ENCODE measurements at places on chromosomes 4 and X. TPM values are rescaled to one million over a fixed set of nuclear protein-coding genes. Genes with fewer than 3 reads are reported as not detected.

The PAGE2 gene
- polyA plus RNA-seq, result not detected

The F9 gene
- polyA plus RNA-seq, result not detected

The FAM193A gene
- polyA plus RNA-seq, result 7.8 TPM

The PPARGC1A gene
- polyA plus RNA-seq, result 0.31 TPM

The EDNRA gene
- polyA plus RNA-seq, result 28.4 TPM

The GAGE12F gene
- polyA plus RNA-seq, result not detected

The PPP4R3C gene
- polyA plus RNA-seq, result not detected

The ARSJ gene
- polyA plus RNA-seq, result 47.9 TPM

The ALAS2 gene
- polyA plus RNA-seq, result not detected

The UGT2B10 gene
- polyA plus RNA-seq, result not detected

The RAB41 gene
- polyA plus RNA-seq, result not detected

The CT83 gene
- polyA plus RNA-seq, result not detected

The MSX1 gene
- 1.7 TPM for polyA plus RNA-seq

The PASD1 gene
- polyA plus RNA-seq, result not detected

The CENPC gene
- 5.2 TPM for polyA plus RNA-seq

- DNase-seq, result no peak
Measured at GRCh38 chr4:165175879-165176278, 31.5 kb upstream of the KLHL2 start.

DNA sequence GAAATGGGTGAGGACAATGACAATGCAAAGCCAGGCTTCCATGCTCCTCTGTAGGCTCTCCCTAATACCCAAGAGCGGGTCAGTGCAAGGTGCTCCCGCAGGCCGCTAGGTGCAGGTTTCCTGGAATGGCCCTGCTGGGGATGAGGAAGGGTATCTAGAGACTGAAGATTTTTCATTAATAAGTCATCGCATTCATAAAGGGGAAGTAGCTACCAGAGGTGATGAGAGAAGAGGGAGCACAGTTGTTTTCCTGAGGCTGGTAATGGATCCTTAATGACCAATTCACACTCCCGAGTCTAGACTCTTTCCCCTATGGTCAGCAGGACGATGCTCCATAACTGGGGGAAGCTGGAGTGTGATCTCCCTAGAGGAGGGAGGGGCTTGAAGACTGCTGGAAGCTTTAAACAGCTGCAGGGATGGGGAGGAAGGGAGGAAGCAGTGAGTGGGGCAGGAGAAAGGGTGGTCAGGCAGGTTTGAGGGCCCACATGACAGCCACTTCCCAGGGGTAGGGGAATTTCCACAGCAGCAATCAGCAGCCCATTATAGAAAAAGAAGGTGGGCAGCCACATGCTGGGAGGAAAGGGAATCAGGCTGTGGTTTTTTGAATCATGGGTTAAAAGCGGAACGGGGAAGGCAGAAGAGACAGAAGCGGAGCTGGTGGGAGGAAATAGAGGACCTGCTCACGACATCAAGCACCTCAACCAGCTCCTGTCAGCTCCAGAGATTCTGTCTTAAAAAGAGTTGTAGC lies 10.2 kb upstream of the ATP6AP2 start:
- no peak for DNase-seq

GRCh38 chr4:69489856-69490255 lies 5.8 kb downstream of the UGT2B4 start:
- DNase-seq, result no peak

GRCh38 chr4:184145596-184145995 lies 72.1 kb downstream of the ENPP6 start:
- no peak for DNase-seq

DNA sequence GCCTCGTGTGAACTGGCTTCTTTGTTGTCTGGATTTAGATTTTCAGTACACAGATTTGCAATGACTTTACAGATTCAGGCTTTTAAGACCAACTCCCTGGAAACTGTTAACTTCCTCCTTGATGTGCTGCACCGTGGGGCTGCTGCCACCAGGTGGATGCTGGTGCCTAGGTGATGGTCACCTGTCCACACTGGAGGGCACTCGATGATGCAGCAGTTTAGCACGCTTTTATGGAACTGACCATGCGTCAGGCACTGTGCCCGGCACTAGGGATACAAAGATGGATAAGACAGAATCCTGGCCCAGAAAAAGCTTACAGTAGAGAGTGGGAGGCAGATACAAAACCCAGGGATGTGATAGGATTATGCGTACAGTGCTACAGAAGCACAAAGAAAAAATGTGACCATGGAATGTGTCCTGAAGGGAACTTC lies 180.7 kb downstream of the CEP135 start:
- no peak for DNase-seq

DNA sequence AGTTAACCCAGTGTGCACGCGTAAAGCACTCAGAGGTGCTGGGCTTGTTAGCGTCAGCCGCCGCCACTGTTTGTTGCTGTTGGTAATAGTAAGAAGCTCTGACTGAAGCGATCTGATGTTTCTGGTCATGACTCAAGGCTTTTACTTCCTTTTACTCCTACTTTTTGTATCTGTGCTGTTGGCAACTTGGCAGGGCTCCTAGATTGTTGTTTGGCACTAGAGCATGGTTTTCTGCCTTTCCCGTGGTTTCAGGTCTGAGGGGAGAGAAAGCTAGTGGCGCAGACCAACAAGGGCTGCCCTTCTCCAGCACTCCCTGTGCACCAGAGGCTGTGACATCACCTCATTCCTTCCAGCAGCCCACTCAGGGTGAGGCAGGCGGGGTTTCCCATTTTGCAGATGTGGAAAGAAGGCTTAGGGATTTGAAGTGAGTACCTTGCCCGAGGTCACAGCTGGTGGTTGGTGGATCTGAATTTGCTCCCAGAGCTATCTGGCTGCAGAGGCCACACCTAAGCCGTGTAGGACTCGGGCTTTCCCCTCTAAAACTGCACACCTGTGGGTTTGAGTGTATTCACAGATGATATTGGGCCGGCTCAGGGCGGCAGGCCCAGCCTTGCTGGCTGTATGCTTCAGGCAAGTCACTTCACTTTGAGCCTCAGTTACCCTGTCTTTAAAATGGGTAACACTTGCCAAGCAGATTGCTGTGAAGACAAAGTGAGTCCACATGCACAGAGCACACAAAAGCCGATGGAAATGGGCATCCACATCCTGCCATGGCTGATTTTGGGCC lies 51.2 kb upstream of the TADA2B start:
- DNase-seq, result peak; percentile 78

- no peak for DNase-seq
Measured at GRCh38 chrX:152537373-152537772, 86.3 kb upstream of the GABRA3 start.

DNA sequence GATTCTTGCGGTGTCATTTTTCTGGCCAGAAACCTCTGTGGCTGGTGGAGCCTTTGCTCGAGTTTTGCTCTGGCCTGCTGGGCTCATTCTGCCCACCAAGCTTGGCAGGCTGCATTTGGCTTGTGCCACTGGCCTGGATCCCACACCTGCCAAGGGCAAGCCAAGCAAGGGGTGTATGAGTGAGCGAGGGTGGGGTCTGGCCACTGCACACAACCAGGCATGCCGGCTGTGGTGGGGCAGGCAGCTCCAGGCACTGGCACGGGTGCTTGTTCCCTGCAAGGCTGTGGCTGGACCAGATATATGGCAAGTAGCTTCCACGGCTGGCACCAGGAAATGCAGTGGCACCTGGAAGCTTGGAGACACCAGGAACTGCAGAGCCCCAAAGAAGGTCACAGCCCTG lies 68.6 kb upstream of the PPP3CA start:
- DNase-seq, result no peak

GRCh38 chrX:97367125-97367524 lies 483.4 kb downstream of the RPA4 start:
- DNase-seq, result peak; percentile 8

DNA sequence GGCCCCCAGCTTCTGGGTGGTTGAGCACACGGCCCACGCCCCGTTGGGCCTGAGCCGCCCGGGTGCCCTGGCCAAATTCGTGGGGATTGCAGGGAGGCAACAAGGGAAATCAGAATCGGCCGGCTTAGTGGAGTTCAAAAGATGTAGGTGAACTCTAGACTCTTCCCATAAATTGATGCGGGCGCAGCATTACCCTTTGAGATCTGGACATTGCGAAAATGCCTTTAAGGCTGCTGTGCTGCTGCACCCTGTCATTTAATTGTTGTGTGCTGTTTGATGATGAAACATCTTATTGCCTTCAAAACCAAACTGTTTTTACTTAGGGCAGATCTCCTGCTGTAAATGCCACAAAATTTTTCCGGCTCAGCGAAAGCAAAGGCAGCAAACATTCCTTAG lies 409 bp upstream of the MPP1 start:
- DNase-seq, result no peak

DNA sequence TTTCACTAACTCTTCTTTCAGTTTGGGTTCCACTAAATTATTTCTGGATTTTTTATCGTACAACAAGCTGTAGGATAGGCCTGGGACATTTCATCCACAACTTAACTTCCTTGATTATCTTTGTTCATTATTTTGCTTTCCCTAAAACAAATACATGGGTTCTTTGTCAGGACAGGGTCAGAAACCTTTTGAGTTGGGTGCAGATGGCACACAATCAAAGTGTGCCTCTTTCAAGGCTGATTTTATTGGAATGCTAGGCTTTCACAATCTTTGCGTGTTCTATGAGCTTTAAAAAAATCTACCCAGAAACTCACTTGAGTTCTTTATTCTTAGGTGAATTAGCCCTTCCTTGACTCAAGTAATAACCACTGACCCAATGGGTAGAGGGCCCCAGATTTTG lies 348.4 kb downstream of the FAM47B start:
- DNase-seq, result no peak

DNA sequence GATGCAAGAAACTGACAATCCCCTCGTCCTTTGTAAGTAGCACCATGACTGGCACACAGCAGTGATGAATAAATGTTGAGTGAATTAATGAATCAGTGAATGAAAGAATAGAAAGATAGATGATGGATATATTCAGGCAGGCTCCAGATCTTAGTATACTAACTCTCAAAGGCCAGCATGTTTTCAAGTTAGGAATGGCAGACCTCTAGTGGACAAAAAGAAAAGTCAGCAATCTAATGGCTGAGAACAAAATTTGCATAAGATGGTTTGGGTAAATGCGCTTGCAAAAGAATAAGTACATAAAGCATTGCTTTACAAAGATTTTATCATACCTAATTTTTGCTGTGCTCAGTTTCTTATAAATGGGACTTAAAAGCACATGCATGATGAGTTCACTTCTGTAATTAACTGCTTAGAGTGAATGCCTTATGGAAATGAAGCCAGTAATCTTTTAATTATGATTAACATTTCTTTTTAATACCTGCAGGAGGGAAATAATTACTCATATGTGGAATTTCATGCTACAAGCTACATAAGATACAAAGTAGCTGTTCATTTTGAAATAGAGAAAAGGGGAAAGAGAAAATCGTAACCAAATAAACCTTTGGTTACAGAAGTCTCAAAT lies 126.9 kb upstream of the GPRIN3 start:
- no peak for DNase-seq

DNA sequence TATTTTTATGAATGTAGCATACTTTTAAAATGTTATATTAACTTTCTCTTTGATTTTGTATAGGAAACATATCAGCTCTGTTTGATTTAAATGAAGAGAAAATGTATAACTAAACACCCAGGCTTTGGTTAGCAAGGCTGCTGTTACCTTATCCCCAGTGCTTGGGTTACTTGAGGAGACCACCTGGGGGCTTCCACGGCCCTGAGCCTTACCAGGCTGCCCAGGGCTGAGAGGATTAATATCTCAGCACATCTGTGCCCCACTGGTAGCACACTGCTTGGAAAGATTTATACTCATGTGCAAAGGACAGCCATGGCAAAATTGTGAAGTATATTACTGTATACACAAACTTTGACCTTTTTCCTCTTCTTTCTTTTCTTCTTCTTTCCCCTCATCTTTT lies 752.9 kb downstream of the RAPGEF2 start:
- DNase-seq, result no peak

- no peak for DNase-seq
Measured at GRCh38 chr4:37858872-37859271, 32.0 kb upstream of the TBC1D1 start.

GRCh38 chrX:42093756-42094155 lies 170.4 kb upstream of the CASK start:
- no peak for DNase-seq

- no peak for DNase-seq
Measured at GRCh38 chr4:53694666-53695065, 103.4 kb upstream of the LNX1 start.

DNA sequence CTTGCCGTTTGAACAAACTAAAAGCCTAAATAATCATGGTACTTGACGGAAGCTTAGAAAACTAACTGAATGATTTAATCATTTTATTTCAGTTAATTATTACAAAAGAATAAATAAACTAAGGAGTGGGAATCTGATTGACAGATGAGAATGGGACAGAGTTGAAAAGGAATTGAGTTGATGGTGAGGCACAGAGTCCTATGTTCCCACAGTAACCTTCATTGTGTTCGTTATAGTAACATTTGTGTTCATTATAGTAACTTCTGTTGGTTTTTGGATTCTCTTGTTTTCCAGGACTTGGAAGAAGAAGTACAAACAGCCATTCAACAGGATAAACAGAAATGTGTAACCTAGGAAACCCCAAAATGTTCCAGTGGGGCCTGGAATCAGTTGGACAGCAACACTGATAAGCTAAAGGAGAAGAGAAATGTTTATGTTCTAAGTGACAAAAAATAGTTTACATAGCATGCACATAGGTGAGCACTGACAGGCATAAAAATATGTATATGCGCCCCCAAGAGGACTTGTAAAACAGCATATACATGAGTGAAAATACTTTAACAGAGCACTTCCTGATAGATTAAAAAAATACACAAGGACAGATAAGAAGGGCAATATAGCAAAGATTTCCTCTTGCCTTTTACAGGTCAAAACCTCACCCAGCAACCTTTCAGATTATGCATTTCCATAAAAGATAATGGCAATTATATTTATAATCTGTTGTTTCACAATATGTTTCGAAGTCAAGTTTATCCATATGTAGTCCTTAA lies 218.6 kb upstream of the HTR2C start:
- no peak for DNase-seq

- DNase-seq, result no peak
Measured at GRCh38 chrX:8783097-8783713, 18.0 kb downstream of the FAM9A start.

DNA sequence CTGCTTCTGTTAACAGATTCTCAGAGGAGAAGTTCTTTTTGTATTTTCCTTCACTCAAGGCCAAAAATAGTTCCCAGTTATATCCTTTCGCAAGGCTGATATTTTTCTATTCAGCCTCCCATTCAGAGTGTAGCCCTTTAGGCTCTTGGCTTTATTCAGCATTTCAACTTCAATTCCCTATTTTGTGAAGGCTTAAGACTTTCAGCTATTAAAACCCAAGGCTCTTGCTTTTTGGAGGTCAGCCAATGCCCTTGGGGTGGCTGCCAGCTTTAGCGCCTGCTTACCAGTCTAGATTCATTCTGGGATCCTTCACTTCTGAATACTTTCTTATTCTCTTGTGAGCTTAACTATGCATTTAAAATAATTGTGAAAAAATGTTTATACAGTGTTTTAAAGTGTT lies 57.3 kb upstream of the ADGRA3 start:
- DNase-seq, result no peak

GRCh38 chr4:102732678-102733077 lies 28.1 kb downstream of the MANBA start:
- no peak for DNase-seq

GRCh38 chrX:73490661-73491060 lies 43.8 kb downstream of the CDX4 start:
- no peak for DNase-seq

- DNase-seq, result no peak
Measured at GRCh38 chr4:111961809-111962208, 183.4 kb upstream of the FAM241A start.
